ENCODE measurements at places on chromosomes 6 and 20.

DNA sequence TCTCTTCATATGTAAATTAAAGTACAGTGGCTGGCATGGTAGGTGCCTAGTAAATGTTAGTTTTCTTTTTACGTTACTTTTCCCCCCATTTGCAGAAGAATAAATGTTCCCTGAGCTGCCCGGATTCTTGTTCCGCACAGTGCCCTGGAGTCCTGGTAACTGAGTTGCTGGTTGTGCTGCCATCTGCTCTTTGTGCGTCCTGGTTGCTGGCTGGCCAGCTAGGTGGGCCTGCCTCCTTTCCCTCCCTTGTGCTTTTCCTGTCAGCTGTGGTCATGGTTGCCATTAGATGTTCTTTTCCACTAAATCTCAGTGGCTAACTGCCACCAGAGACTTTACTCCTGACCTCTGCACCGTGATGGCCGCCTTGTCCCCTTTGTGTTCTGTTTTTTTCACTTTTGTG is 28.6 kb downstream of the CEP43 start:
- no peak for DNase-seq

GRCh38 chr6:14501240-14501639 is 383.7 kb downstream of the CD83 start:
- DNase-seq, result no peak

- no peak for DNase-seq
Measured at GRCh38 chr6:84512391-84512790, 252.0 kb downstream of the TBX18 start.

DNA sequence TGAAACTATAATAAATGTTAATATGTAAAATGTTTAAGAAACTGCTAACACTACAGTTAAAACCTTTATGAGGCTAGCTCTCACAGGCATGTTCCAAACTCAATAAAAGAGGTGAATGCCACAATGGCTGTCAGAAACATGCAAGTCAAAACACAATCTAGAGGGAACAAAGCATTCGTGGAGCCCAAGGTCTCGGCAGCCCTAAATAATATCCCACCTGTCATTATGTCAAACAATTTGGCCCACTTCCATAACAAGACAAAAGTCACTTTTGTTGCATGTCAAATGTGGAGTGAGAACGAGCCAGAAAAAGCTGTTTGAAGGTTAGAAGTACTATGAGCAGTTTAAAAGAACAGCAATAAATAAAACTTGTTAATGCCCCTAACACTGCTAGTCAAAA is 181.9 kb downstream of the GMDS start:
- DNase-seq, result no peak

- peak; percentile 98 for DNase-seq
Measured at GRCh38 chr6:137728386-137729349, 138.4 kb upstream of the TNFAIP3 start.

- peak; percentile 92 for DNase-seq
Measured at GRCh38 chr20:36824142-36824940, 50.8 kb upstream of the DSN1 start.

DNA sequence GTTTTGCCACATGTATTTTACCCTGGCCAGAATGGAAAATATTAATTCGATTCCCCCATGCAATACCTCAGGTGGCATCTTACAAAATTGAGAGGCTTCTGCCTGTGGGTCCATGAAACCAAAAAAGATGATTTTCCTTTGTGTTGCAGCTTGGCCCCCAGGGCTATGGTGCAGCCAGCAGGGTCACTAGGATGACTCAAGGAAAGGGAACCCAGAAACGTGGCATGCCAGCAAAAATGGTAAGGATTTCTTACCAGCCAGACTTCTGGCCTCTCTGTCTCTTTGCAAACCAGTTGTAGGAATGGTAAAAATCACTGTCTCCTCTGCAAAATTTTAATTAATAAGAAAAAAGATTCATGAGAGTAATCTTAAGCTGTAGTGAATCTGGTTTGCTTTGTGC is 11.6 kb upstream of the TAAR9 start:
- DNase-seq, result no peak

DNA sequence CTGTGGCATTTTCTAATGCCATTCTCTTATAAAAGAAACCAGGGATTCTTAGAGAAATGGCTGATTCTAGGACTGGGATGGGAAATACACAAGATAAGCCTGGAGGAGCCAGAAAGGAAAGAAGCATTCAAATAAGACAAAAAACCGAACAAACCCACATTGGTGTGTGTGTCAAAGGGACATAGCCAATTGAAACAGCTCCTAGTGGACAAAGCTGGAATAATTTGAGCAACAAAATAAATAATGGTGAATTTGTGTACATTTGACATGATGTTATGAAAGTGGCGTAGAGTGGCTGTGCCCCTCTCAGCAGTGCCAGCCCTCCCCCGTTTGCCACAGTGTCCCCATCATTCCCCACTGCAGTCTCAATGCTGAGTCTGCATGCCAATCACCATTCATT is 55.5 kb downstream of the B3GAT2 start:
- DNase-seq, result no peak

GRCh38 chr6:145315982-145316600 is 419.2 kb downstream of the EPM2A start:
- no peak for DNase-seq

DNA sequence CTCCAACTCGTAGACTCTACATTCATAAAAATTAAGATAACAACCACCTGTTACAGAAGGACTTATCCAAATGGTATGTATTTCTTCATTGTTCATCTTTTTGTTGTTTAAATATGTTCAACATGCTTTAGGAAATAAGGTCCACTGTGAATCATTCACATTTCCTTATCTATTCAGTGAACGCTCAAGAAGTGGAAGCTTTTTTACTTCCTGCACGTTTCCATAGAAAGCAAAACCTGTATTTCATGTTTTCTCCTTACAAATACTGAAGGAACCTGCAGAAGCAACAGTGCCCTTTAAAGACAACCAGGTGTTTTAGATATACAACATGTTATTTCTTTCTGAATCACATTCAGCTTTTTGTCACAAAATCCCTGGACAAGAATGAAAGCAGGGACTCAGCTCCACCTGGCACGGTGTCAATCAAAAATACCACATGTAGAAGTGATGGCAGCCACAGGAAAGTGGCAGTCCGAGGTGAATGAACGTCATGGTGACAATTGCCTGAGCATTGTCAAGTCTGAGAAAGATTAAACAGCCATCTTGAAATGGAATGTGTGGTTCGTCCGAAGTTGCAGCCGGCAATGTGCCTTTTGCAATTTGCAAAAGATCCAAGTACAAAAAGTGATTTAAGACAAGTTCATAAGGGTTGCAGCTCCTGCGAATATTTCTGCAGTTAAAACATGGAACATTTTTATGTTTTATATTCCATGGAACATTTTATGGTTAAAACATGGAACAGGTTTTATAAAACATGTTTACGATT is 66.7 kb upstream of the RIPOR2 start:
- no peak for DNase-seq

DNA sequence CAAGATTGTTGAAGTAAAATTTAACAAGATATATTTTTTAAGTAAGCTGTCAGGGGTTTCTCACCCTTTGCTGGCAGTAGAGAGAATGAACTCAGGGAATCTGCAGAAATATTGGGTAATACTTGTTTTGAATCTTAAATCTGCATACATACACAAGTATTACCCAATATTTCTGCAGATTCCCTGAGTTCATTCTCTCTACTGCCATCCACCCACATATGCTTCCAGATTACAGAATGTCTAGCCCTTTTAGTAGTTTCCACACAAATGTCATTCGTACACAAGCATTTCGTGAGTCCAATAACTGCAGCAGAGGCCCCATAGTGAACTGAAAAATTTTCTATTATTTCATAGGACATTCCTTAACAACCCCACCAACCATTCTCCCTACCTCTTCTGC is 69.6 kb upstream of the TNFRSF21 start:
- no peak for DNase-seq

All from foreskin keratinocyte (primary cell).